ENCODE measurements at places on chromosomes 5 and 9.
A peak's percentile ranks its signal among the peaks of the same experiment; 100 is the strongest.

GRCh38 chr5:17665836-17666235 is 31.6 kb downstream of the TAF11L14 start:
- peak; percentile 1 for DNase-seq

DNA sequence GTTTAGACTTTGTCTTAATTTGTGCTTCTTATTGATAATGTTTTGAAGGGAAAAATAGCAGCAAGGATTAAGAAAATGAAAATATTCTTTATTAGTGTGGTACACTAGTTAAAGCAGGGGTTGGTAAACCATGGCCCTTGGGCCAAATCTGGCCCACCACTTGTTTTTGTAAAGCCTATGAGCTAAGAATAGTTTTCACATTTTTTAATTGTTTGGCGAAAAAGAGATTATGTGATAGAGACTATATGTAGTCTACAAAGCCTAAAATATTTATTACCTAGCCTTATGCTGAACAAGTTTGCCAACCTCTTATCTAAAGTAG is 57.2 kb downstream of the KCNN2 start:
- DNase-seq, result no peak

GRCh38 chr5:1401536-1402138 is 43.6 kb downstream of the SLC6A3 start:
- DNase-seq, result no peak

DNA sequence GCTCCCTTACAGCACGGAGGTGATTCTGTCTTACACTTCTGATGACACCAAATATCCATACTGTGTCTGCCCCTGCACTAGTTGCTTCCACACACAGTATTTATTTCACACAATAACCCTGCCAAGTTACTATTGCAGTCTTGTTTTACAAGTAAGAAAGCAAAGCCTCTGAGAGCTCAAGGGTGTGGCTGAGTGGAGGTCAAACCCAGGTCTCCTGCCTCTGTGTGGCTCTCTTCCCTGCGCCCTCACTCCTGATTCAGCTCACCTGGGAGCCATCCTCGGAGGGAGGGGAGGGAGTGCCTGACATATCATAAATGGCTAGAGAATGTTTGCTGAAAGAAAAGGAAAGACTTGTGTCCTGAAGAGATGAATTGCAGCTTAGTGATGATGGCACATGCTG is 41.0 kb downstream of the MVB12B start:
- no peak for DNase-seq

DNA sequence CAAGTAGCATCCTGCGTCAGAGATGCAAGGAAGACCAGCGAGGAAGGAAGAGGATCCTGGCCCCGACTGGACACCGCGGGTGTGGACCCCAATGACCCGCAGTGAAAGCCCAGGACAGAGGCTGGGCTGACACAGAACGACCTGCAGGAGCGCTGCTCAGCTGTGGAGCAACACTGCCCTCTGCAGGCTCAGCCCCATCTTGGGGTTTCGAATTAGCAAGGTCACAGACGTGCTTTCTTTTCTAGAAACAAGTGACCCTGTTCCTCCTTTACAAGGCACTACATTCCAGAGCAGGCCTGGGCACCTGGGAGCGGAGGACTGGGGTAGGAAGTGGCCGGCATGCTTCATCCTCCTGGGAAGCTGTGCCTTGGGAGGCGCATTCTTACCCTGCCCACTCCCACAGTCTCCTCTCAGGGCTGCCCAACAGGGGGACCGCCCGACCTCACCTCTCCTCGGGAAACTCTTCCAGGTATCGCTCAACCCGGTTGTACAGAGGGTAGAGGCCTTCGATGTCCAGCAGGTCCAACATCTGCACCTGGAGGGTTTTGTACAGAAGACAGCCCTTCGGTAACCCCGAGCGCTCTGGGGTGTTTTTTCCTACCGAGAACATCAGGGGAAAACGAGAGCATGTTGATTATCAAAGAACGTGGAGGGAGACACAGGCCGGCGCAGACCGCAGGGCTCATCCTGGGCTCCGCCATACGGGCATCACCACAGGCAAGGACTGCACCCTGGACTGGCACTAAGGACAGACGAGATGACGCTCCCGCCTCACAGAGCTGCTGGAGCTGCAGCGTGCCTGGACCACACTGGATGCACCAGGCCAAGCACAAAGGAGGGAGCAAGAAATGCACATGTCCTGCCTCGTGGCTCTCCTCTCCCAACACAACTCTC is 35.0 kb downstream of the IPPK start:
- peak; percentile 70 for DNase-seq

- DNase-seq, result no peak
Observed at GRCh38 chr9:108615152-108615551, 240.6 kb downstream of the ACTL7B start.

DNA sequence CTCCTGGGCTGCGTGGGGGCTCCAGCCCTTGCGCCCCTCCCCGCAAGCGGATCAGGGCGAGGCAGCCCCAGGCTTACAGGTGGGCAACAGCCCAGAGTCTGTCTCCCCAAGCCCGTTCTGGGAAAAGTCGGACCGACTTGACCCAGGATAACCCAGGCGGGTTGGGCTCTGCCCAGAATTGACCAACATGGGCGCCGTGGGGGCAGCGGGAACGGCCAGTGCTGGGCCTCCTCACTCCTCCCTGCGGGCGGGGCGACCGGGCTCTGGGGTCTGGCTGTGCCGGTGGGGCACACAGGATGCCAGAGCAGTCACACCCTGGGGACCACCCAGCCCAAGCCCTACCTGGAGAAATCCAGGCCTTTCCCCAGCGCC is 15.3 kb upstream of the SYNPO start:
- DNase-seq, result no peak

DNA sequence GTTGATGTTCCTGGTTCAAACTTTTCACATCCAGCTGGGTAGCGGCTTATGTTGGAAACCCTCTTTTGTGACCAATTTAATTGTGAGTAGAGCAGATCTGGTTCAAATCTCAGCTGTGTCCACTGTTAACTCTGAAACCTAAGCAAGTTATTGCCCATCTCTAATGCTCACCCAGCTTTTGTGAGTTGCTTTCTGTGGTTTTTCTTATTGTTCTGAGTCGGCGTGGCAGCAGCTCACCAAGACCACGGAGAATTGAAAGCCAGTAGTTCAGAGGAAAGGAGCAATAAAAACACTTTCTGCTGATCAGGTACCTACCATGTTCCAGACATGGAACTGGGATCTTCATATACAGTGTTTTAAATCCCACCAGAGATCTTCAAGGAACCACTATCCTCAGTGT is 114.4 kb downstream of the DOCK2 start:
- no peak for DNase-seq

DNA sequence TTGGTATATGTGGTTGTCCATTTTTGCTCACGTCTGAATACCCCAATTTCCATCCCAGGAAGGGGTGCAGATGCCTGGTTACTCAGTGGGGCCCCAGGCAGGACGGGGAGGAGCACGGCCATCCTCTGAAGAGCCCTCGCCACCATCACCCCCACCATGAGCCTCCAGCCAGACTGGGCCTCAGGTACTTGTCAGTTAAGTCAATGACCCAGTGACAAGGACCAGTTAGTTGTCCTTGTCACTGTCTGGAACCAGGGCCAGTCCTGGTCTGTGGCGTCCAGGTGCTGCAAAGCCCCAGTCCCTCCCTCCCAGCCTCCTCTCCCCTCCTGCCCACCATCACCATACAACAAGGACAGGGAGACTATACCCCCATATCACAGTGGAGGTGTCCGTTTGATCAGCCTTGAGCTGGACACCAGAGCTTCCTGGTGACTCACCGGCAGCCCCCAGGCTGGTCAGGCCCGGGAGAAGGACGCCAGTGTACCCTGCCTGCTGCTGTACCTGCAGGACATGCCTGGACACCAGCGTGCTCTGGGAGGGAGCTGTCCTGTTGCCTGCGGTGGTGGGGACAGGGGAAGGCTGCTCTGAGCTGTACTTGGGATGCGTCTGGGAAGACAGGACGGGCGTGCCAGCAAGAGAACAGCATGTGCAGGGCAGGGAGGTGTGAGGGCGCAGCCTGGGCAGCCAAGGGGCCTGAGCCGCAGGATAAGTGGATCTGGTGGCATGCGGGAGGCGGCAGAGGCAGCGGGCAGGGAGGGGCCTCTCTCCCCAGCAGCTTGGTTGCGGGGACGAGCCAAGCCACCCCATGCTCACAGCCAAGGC is 32.6 kb upstream of the TTLL11 start:
- DNase-seq, result no peak

DNA sequence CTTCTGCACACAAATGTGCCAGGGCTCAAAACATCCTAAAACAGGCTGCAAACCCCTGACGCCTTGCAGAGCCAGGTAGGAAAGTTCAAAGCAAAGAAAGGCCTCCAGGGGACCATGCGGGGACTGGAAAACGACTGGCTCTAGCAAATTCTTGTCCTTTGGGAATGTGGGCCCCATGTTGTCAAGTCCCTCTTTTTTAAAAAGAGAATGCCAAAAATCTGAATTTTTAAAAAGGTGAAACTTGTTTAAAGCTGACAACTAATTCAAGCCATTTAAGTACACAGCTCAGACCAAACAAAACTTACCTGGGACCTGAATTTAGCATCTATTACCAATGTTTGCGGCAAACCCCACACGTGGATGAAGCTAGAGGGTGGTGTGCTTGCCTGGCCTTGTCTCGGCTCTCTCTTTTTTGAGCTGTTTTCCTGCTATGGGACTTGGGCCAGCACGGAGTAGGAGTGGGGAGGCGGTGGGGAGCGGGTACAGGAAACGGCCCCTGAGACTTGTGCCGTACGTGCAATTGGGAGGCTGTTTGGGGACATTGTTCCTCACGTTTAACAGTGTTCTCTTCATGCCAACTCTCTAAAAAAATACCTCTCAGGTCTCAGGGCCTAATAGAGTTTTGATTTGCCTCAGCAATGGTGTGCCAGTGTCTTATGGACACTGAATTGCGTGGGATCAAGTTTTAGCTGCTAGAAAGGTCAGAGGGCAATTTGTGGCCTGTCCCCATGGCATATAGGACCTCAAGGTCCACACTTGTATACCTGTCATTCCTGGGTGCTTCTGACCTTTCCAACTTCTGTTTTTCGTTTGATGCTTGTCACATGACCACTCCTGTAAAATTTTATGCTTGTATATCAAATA is 15.1 kb upstream of the PHF19 start:
- no peak for DNase-seq

DNA sequence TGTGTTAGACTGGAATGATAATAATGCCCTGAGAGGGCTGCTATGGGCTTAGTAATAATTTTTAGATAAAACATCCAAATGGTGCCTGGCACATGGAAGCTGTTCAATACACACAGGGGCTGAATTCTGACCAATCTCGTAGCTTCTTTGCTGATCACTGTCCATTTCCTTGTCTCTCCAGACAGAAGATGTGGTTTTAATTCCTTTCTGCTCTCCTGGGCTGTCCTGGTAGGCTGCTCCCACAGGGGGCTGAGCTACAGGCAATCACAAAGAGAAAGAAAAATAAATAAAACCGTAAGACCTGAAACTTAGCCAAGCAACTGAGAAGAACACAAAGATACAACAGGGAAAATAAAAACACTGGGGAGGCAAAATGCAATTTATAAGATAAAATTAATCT is 136.5 kb downstream of the CDK5RAP2 start:
- no peak for DNase-seq

All from suppressor macrophage treated with lipopolysaccharide for 4 hours (primary cell).